Gastroesophageal sphincter (tissue), 4 donors: ENCODE measurements at places on chromosomes 7 and 10.
A peak's percentile ranks its signal among the peaks of the same experiment; 100 is the strongest.

GRCh38 chr10:80104066-80104926 lies 25.8 kb downstream of the TMEM254 start:
- ATAC-seq, result peak; percentile 88

GRCh38 chr7:99456288-99456687 lies 9.7 kb downstream of the ATP5MF start:
- ATAC-seq, result no peak

GRCh38 chr10:116307455-116307854 lies 16.8 kb upstream of the CCDC172 start:
- no peak for ATAC-seq

GRCh38 chr10:5527332-5528200 lies 2.8 kb downstream of the CALML3 start:
- no peak for ATAC-seq
